ENCODE measurements at places on chromosomes 7 and 10. TPM values are rescaled to one million over a fixed set of nuclear protein-coding genes. Genes with fewer than 3 reads are reported as not detected.
A peak's percentile ranks its signal among the peaks of the same experiment; 100 is the strongest.

DNA sequence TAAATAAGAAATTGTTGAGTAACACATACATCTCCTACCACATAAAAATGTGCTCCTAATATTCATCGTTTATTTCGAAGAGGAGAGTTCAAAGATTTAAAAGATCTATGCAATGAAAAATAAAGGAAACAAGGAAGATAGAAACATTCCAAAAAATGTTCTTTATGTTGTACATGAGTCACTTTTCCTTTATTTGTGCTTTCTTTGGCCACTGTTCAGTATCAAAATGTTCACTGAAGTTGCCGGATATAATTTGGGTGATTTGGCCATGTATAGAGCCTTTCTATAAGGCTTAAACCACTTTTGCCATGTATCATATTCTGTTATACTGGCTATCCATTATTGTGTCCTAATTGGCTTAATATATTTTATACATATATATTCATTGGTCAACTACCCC lies 62.9 kb upstream of the PRR15 start:
- no peaks in the 10 kb centered on the region for H3K36me3 ChIP-seq
- no peak overlapping the region for H3K4me3 ChIP-seq
- H3K27me3 ChIP-seq = no peaks in the 10 kb centered on the region

DNA sequence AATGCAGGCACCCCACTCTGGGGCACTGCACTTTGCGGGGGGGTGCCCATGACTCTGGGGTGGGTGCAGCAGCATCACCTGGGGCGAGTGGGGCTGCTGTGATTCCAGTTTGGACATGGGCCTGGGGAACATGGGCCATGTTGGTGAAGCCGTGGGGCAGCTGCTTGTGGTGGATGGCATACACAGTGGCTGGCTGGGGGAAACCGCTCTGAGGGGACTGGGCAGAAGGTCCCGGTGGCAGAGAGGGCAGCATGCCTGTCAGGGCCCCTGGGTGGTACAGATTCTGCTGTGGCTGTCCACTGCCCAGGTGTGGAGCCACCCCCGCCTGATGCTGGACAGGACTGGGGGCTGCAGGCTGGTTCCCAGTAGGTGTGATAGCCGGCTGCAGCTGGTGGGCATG lies 57.2 kb downstream of the LRRC72 start:
- H3K36me3 ChIP-seq = no peaks in the 10 kb centered on the region
- no peak for DNase-seq
- no peak overlapping the region for H3K4me3 ChIP-seq
- no peaks in the 10 kb centered on the region for H3K4me1 ChIP-seq
- H3K27me3 ChIP-seq = peaks cover 19% of the 10 kb centered on the region
- H3K27ac ChIP-seq = no peak overlapping the region

DNA sequence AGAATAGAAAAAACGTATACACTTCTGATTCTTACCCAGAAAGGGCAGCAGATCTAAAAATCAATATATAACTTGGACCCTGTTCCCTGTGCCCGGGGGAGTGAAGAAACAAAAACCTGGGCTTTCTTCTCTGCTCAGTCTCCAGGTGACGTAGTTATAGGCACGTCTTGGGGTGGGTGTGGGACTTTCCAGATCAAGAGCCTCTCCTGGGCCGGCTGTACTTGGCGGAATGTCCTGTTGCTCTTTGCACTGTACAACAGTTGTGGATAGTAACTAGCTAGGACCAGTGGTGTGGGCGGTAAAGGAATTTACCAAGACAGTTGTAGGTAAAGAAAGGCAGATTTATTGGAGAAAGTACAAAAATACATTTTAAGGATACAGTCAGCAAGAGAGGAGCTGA lies 40.4 kb upstream of the STEAP4 start:
- no peaks in the 10 kb centered on the region for H3K36me3 ChIP-seq
- H3K4me1 ChIP-seq = no peaks in the 10 kb centered on the region
- no peak for DNase-seq
- no peak overlapping the region for H3K4me3 ChIP-seq

DNA sequence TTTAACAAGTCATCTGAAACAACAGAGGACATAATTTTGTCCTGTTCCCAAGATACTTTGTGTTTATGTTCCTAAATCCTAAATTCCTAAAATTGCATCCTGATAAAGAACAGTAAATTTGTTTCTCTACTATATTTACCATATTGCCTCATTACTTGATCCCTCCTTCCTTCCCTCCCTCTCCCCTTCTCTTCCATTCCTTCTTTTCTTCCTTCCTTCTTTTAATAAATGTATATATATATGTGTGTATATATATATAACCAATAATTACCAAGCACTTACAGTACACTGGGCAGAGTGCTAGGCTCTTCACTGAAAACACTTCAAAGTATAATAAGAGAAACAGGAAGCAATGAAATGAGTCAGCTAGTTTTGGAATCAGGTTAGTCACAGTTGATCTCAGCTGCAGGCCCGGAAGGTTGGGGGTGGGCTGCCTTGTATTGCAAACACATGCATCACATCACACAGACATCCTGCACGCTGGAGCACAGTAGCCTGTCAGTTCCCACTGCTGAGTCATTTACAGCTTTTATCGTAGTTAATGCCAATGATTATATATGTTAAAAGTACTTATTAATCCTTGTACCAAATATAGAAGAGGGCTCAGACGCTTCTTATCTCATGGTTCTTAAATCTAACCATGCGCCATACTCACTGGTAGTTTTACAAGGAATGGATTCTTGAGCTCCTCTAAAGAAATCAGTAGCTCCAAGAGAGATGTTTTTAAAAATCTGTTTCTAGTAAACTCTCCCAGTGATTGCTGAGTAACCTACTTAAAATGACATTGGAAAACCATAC lies 551.7 kb downstream of the GRM8 start:
- H3K4me3 ChIP-seq = no peak overlapping the region
- no peak for DNase-seq
- no peaks in the 10 kb centered on the region for H3K36me3 ChIP-seq
- H3K4me1 ChIP-seq = no peaks in the 10 kb centered on the region
- no peak overlapping the region for H3K27ac ChIP-seq

DNA sequence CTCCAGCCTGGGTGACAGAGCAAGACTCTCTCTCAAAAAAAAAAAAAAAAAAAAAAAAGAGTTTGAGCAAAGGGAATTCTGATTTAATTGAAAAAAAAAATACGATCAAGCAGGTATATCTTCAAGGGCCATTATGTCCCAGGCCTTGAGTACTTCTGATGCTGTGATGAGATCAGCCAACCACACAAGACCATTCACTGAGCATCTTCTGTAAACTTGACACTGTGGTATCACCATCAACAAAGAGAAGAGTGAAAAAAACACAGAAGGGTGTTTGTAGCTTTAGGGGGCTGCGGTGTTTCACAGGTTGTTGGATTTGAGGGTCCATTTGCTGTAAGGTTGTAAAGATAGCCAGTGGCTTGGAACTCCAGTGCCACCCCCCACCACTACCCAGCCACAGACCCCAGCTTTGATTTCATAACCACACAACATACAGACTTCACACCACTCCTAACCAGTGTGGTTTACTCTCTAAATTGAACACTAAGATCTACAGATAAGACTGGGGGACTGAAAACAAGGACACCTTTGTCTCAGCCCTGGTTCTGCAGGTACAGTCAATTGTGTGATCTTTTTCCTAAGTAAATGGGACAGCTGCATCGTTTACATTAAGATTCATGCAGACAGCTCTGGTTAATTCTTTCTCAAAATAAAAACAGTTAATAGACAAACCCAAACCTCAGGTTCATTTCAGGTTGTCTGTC lies 66.4 kb downstream of the CDC123 start:
- H3K36me3 ChIP-seq = no peaks in the 10 kb centered on the region
- H3K4me1 ChIP-seq = peaks cover 7% of the 10 kb centered on the region
- H3K27me3 ChIP-seq = no peaks in the 10 kb centered on the region
- no peak overlapping the region for H3K27ac ChIP-seq
- H3K4me3 ChIP-seq = no peak overlapping the region
- DNase-seq = no peak

GRCh38 chr10:61791216-61791615 lies 110.3 kb upstream of the ARID5B start:
- no peaks in the 10 kb centered on the region for H3K36me3 ChIP-seq
- no peak overlapping the region for H3K27ac ChIP-seq
- no peak for DNase-seq

DNA sequence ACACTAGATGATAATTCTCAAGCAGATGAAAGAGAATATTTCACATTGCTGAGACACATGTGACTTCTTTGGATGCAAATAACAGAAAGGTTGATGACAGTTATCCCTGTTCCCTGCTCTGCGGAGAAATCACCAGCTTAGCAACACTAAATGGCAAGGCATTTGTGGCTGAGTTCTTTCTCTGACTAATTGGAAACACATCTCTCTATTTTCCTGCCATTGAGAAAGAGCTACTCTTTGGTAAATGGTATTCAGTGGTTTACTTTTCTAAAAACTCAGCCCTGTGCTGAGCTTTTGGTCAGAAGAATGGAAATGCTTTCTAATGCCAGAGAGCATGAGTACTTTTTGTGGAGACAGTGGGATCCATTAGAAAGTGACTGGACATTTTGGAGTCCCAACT lies 771.4 kb downstream of the LRMDA start:
- no peak for DNase-seq
- H3K4me1 ChIP-seq = no peaks in the 10 kb centered on the region
- no peak overlapping the region for H3K27ac ChIP-seq
- H3K36me3 ChIP-seq = no peaks in the 10 kb centered on the region
- H3K27me3 ChIP-seq = peaks cover 2% of the 10 kb centered on the region

DNA sequence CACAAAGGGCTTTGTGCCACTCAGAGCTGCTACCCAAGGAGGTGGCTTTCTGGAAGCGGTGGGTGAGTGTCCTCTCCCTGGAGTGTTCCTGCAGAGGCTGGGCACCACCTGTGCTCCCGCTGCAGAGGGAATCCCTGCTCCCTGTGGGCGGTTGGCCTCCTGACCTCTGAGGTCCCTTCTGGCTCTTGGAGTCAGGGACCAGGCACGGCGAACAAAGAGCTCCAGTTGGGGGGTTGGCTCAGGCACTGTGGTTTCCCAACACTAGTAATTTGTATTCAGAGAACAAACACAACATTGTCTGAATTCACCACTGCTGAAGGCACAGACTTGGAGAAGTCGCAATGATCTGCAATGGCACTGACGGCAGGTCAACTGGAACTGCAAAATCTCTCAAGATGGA lies 328.9 kb downstream of the PRPF18 start:
- H3K4me1 ChIP-seq = no peaks in the 10 kb centered on the region
- no peak overlapping the region for H3K27ac ChIP-seq
- H3K36me3 ChIP-seq = no peaks in the 10 kb centered on the region
- no peak for DNase-seq

DNA sequence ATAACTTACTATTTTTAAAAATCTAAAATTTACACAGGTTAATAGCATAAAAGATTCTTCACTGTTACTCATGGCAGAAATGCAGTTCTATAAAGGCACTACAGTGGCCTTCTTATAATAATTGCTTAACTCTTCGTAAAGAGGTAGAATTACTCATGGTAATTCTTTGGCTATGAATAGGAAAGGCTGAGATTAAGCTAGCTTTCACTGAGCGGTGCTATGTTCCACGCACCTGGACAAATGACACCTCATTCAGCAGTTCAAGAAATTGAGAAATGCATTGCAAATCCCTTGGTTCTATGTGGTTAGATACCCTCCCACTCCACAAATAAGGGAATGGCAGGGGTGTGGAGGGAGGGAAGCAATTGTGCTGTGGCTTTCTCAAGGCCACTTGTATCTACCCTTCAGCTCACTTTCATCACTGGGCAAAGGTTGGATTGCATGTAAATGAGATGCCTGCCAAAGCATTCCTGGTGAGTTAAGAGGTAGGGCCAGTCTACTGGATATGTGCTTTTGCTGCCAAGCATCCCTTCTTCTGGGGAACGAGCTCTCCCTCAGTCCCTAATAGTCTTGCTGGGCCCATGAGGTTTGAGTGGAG lies 210.9 kb downstream of the TEX36 start:
- H3K27ac ChIP-seq = no peak overlapping the region
- H3K36me3 ChIP-seq = no peaks in the 10 kb centered on the region
- peaks cover 7% of the 10 kb centered on the region for H3K27me3 ChIP-seq
- H3K4me3 ChIP-seq = no peak overlapping the region
- H3K4me1 ChIP-seq = no peaks in the 10 kb centered on the region
- no peak for DNase-seq

- no peaks in the 10 kb centered on the region for H3K27me3 ChIP-seq
- H3K36me3 ChIP-seq = peaks cover 4% of the 10 kb centered on the region
- H3K4me3 ChIP-seq = peak overlapping the region; percentile 88
- H3K27ac ChIP-seq = peak overlapping the region; percentile 72
- DNase-seq = peak; percentile 45
Measured at GRCh38 chr7:121395494-121395960, 581 bp downstream of the FAM3C start.

- H3K4me3 ChIP-seq = no peak overlapping the region
- no peak overlapping the region for H3K27ac ChIP-seq
- no peaks in the 10 kb centered on the region for H3K36me3 ChIP-seq
Measured at GRCh38 chr10:107546986-107547385, 382.5 kb upstream of the SORCS1 start.

DNA sequence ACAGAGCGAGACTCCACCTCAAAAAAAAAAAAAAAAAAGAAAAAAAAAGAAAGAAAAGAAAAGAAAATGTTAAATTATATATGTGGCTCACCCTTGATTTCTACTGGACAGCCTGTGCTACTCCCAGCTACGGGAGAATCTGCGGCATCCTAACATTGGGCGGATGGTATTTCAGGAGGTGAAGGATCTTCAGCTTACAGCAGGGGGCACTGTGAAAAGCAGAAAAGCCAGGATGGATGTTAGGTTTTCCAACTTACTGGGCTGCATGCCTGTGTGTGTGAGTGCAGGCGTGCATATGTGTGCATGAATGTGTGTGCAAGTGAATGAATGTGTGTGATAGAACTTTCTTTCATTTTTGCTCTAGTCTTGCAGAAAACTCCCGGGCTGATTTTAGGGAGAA lies 1066.5 kb downstream of the TYW1 start:
- H3K27me3 ChIP-seq = no peaks in the 10 kb centered on the region
- H3K4me1 ChIP-seq = no peaks in the 10 kb centered on the region
- peaks cover 10% of the 10 kb centered on the region for H3K36me3 ChIP-seq
- no peak overlapping the region for H3K27ac ChIP-seq

DNA sequence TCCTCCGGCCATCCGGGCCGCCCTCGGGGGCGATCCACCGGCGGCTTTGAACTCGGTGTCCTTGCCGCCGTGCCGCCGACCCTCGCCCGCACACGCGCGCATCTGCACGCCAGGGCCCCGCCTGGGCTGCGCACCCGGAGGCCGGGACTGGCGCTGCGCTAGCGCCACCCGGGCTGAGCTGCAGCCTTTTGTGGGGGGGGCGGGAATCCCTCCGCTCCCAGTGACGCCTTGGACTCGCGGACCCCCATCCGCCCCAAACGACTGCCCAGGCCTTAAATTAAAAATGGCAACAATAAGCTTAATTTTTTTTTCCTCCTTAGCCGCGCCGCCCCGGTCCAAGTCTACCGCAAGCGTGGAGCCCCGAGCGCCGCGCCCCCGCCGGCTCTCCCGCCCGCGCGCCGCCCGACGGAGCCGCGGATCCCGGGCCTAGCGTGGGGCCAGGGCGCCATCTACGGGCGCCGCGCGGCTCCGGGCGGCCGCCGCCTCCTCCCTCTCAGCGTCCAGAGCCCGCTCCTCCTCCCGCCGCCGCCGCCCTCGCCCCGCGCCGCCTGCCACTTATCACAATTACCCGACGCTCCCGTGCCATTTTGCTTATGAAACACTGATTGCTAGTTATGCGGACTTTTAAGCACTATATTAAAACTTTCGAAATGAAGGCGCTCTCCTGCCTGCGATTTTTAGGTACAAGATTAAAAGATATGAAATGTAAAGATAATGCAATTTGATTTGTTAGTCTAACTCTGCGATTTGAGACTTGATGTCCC lies 7.5 kb upstream of the EBF3 start:
- H3K4me3 ChIP-seq = peak overlapping the region; percentile 65
- peak; percentile 20 for DNase-seq
- H3K4me1 ChIP-seq = peaks cover 21% of the 10 kb centered on the region
- peaks cover 40% of the 10 kb centered on the region for H3K27me3 ChIP-seq

PCLO gene
- total RNA-seq = not detected

GPER1 gene
- total RNA-seq = 0.25 TPM

HMX3 gene
- total RNA-seq = not detected

TRA2A gene
- 157 TPM for total RNA-seq

FOXI2 gene
- total RNA-seq = not detected

IGFBP3 gene
- total RNA-seq = 10.4 TPM

SERPINE1 gene
- 0.11 TPM for total RNA-seq

TRIM24 gene
- total RNA-seq = 21.3 TPM
